Mucosa of descending colon (tissue), 3 donors: ENCODE measurements at places on chromosomes 1 and 21. TPM values are rescaled to one million over a fixed set of nuclear protein-coding genes. Genes with fewer than 3 reads are reported as not detected.

Gene ATP6V0B
- 116 TPM for total RNA-seq

Gene HHIPL2
- not detected for total RNA-seq

Gene LGALS8
- 55.3 TPM for total RNA-seq

Gene ACBD6
- 25.0 TPM for total RNA-seq

Gene RGS8
- total RNA-seq = not detected

Gene CFAP107
- total RNA-seq = not detected

Gene TOR1AIP2
- 72.9 TPM for total RNA-seq

Gene FCMR
- 1.6 TPM for total RNA-seq

Gene B3GALNT2
- total RNA-seq = 34.5 TPM

Gene OR6P1
- not detected for total RNA-seq

Gene RAB25
- 242 TPM for total RNA-seq

Gene AMPD1
- total RNA-seq = 2.0 TPM

Gene IVNS1ABP
- total RNA-seq = 138 TPM

Gene SSR2
- 144 TPM for total RNA-seq

Gene TSPAN2
- 4.3 TPM for total RNA-seq

Gene TEX38
- not detected for total RNA-seq

Gene NR1I3
- total RNA-seq = not detected

Gene RIPPLY3
- not detected for total RNA-seq

Gene AIRE
- 0.12 TPM for total RNA-seq

Gene GGPS1
- total RNA-seq = 40.8 TPM

Gene BRDT
- not detected for total RNA-seq

Gene HSD11B1
- total RNA-seq = 2.8 TPM

Gene DNM3
- 1.4 TPM for total RNA-seq

Gene MSH4
- total RNA-seq = 0.41 TPM

Gene GBP2
- total RNA-seq = 65.4 TPM

Gene CYP4A11
- total RNA-seq = not detected

Gene RC3H1
- 38.0 TPM for total RNA-seq

Gene FTCD
- 2.1 TPM for total RNA-seq

Gene WNT9A
- 1.7 TPM for total RNA-seq

Gene PPIAL4G
- 0.12 TPM for total RNA-seq
